ENCODE measurements at places on chromosomes 2 and 18.

GRCh38 chr2:130813722-130814121 is 23.0 kb upstream of the ARHGEF4 start:
- no peak for DNase-seq

GRCh38 chr2:180990794-180991193 is 10.4 kb downstream of the UBE2E3 start:
- no peak for DNase-seq

DNA sequence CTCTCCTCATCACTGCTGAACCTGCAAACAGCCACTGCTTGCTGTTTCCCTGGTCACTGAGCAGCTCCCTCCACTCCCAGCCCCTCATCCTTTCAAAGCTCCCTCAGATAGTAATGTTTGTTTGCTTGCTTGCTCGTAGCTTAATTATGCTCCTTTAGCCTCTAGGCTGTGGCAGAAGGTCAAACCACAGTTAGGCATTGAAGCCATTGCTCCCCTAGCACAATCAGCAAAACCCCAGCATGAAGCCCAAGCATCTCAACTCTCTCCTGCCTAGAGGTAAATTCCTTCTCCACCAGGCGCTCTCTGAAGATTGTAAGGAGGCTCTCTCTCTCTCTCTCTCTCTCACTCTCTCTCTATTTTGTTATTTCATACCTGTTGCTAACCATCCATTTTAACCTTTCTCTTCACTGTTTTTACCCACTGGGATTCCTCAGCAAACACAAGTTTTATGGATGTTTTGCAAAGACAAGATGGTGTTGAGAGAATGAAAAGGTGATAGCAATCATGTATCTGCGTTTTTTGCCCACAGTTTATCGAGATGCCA is 135.9 kb upstream of the HNRNPA3 start:
- no peak for DNase-seq

DNA sequence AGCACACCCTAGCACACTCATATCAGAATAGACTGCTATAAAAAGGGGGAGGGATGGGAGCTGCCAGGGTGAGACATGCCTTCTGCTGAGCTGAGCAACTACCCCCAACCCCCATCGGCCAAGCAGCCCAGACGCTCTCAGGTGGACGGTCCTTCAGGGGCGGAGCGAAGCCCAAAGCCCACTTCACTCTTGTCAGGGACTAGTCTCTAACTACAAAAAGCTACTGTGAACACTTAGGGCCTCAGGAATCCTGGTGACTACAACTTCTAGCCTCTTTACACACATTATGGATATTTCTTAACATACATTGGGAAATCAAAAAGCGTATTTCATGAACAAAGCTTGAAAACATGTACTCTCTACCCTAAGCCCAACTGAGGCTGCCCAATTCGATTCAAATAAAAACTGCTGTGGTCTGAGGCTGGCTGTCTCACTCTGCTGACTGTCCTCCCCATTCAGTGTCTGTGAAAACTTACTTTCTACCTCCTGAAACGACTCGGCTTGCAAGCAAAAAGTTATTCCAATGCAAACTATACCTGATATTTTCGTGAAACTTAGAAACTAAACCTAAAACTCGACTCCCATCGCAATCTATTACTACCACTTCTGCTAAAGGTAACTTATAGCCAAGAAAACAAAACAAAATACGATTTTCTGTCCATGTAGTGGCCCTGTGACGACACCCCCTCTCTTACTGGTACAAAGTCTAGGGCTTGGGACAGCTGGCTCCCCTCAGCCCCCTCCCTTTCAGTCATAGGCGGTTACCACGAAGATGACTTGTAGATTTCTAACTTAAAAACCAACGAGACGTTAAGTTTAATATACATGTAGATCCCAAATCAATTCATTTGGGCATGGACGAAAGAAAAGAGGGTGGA is 1.2 kb downstream of the SERTAD2 start:
- peak; percentile 51 for DNase-seq

DNA sequence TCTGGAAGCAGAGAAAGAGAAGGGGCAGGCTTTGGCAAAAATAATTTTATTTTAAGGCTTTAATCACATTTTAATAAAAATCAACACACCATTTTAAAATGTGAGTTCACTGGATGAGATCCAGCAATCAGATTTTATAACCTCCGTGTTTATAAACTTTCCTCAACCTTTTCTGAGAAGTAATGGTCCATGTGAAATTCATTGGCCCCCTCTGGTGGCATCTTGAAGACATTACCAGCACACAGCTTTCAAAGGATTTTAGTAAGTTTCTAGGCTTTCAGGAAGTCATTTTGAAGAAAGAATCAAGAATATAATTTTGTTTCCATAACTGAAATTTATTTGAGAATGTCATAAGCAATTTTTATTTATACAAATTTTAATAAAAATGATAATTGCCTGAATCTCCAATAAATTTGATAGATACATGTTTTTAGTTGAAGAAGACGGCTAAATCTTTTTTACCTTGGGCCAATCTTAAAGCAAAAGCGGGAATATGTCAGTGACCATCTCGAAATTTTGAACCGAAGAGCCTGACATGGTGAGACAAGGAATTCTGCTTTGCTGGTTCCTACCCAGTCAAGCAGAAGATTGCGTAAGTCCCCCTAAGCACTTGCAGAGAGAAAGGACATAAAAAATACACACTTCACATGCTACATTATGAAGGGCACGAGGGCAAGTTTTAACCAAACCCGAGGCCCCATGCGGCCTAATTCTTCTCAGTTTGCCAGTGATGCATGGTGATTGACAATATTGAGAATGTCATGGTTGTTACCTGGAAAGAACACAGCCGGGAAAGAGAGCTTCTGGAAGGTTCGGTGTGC is 128.4 kb upstream of the CBLN2 start:
- DNase-seq: peak; percentile 46

GRCh38 chr18:52220062-52220591 is 119.9 kb upstream of the DCC start:
- no peak for DNase-seq

- DNase-seq: no peak
Measured at GRCh38 chr2:121018136-121019061, 266.6 kb downstream of the TFCP2L1 start.

DNA sequence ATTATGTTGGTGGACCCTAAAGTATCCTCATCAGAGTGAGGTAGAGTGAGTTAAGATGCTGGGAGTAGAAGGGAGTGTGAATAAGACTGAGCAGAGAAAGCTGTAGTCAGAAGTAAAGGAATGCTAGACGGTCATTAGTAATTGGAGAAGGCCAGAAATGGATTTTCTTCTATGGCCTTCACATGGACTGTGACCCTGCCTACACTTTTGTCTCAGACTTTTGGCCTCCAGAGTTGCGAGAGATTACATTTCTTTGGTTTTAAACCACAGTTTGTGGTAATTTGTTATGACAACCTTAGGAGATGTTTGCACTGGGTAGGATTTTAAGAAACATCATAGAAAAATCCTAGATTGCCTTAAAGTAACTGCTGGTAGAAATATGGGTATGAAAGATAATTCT is 1267.7 kb upstream of the TMEFF2 start:
- no peak for DNase-seq

GRCh38 chr2:236241181-236242056 is 22.8 kb downstream of the ASB18 start:
- DNase-seq: no peak

DNA sequence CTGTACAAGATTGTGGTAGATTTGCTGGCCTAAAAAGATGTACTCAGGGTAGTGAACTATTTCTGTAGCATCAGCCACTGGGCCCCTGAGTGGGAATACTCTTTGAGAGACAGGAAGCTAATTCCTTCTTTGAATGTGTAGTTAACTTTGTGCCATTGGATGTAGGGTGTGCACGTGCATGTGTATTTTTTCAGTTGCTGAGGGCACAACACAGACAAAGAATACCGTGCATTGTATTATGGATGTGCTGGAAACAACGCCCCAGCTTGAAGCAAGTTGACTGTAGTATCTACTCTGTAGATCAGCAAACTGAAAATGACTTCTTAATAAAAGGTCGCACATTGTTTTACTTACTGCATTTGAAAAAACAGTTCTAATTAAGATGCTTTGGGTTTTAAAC is 14.1 kb downstream of the CRIM1 start:
- DNase-seq: no peak

- no peak for DNase-seq
Measured at GRCh38 chr18:9996094-9996493, 82.3 kb downstream of the VAPA start.

- DNase-seq: no peak
Measured at GRCh38 chr2:150389447-150389846, 98.0 kb downstream of the RND3 start.

DNA sequence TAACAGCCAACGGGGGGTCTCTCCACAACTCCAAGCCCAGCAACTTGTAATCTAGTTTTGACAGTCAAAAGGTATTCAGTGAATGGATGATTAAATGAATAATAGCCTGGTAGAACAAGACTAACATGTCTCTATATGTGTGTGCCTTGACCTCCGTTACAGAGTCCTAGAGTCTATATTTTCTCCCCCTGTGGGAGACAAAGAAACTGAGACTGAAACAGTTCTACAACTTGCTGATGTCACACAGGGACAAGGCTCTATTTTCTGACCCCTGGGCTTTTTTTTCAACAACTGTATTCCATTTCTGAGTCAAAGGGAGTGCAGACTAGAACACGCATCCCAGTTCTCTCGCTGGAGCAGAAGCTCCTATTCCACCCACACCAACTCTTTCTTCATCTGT is 223.6 kb upstream of the AGAP1 start:
- DNase-seq: no peak

- DNase-seq: no peak
Measured at GRCh38 chr2:141528990-141529389, 601.8 kb downstream of the LRP1B start.

All from KBM-7 (cell line).